ENCODE measurements at places on chromosomes 3 and 15. TPM values are rescaled to one million over a fixed set of nuclear protein-coding genes. Genes with fewer than 3 reads are reported as not detected.
A peak's percentile ranks its signal among the peaks of the same experiment; 100 is the strongest.

Gene GREM1
- polyA plus RNA-seq: 2.4 TPM

Gene GOLGA8S
- polyA plus RNA-seq: 0.01 TPM

Gene ATP13A4
- 0.24 TPM for polyA plus RNA-seq

Gene SMAD6
- 23.6 TPM for polyA plus RNA-seq

Gene AMIGO3
- 0.84 TPM for polyA plus RNA-seq

Gene ENTPD3
- polyA plus RNA-seq: 0.22 TPM

Gene ITGA11
- not detected for polyA plus RNA-seq

DNA sequence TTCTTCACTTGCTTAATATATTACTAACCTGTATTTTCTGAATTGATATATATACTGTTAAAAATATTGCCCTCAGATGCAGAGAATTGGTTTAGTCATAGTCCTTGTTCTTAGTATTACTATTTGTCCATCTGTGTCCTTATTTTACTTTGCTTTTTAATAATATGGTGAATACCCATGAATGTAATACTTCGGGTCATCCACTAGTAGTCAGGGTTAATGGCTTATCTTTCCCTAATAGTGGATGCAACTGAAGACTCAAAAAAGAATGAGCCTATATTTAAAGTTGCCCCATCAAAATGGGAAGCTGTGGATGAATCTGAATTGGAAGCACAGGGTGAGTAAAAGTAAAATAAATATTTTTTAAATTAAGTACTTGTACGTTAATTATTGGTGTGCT is 36.5 kb downstream of the U2SURP start:
- DNase-seq: no peak

- DNase-seq: no peak
Measured at GRCh38 chr15:53520996-53521395, 238.5 kb downstream of the WDR72 start.

DNA sequence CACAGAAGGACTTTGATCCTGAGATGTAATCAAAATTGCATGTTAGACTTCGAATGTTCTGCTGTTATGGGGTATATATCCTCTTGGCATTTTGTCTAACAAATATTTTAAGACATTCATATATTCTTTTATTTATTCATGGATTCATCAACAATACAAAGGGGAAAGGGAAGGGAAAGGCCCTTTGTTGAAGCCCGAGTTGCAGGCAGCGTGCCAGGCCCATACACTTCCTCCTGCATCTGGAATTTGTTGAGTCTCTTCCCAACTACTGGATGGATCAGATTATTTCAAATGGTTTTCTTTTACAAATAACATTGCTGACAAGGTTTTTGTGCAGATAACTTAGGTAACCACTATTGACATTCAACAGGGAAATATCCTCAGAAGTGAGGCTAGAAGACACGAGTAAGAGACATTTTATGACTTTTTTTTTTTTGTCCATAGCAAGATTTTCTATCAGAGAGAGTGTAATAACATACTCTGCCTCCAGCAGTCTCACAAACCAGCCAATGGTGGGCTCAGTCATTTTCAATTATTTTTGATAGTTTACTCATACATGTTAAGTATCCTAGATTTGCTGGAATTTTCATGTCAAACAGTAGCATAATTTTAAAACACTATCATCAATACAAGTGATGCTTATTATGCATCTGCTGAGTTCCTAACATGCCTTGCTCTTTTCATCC is 94.3 kb downstream of the RPL39L start:
- no peak for DNase-seq

DNA sequence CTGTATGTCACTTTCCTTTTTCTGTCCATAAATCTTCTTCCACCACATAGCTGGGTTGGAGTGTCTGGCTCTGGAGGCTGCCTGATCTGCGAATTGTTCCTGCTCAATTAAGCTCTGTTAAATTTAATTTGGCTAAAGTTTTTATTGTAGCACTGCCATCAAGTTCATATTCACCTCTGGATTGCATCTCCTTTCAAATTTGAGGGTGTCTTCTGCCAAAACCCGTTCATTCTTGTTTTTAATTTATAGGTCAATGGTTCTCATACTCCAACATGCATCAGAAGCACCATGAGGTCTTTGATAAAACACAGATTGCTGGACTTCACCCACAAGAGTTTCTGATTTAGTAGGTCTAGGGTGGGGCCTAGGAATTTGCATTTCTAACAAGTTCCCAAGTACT is 276.5 kb upstream of the NECTIN3 start:
- no peak for DNase-seq

DNA sequence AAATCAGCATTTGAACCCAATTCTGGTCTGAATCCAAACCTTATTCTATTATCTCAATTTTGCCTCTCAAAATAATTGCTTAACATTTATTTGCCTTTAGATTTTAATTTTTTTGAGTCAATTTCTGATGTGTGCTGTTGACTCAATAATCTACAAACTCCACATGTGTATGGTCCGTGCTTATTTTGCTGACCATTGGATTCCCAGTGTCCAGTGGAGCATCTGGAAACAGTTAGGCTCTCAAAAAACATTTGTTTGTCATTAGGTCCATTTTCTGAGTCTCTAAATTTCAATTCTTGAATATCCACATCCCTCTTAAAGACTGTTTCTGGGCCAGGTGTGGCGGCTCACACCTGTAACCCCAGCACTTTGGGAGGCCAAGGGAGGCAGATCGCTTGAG is 19.2 kb upstream of the MYZAP start:
- no peak for DNase-seq

DNA sequence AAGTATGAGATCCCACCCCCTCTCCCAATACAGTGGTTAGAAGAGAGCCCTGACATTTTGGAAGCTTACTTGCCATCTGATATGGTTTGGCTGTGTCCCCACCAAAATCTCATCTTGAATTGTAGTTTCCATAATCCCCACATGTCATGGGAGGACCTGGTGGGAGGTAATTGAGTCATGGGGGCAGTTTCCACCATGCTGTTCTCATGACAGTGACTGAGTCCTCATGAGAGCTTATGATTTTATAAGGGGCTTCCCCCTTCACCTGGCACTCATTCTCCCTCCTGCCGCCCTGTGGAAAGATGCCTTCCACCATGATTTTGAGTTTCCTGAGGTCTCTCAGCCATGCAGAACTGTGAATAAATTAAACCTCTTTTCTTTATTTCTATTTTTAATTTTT is 28.8 kb upstream of the HES1 start:
- DNase-seq: no peak

- no peak for DNase-seq
Measured at GRCh38 chr3:13332158-13332557, 88.0 kb downstream of the NUP210 start.

DNA sequence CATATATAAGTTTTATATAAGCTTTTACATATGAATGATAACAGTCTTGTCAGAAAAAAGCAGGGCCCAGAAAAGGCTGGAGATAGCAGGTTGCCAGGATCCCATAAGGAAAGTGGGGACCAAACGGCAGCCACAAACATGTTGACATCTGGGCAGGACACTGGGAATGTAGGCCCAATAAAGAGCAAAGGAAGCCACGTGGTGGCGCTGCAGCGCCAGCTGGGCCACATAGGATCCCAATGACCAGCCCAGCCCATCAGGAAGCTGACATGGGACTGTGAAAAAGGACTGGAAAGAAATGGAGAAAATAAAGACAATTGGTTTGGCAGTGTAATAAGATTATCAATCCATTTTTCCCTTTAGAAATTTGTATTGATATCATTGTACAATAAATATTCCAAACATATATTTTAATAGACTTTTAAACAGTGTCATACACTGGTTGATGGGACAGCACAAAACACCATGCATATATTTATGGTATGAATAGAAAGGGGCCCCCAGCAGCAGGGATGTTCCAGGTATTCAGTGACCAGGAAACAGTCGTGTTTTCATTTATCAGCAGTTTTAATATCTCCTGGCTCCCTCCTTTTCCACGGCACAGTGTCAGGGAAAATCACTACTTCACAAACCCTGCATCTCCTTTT is 89.0 kb upstream of the STRIT1 start:
- DNase-seq: peak; percentile 79

- DNase-seq: no peak
Measured at GRCh38 chr3:160953686-160954085, 151.5 kb downstream of the B3GALNT1 start.

DNA sequence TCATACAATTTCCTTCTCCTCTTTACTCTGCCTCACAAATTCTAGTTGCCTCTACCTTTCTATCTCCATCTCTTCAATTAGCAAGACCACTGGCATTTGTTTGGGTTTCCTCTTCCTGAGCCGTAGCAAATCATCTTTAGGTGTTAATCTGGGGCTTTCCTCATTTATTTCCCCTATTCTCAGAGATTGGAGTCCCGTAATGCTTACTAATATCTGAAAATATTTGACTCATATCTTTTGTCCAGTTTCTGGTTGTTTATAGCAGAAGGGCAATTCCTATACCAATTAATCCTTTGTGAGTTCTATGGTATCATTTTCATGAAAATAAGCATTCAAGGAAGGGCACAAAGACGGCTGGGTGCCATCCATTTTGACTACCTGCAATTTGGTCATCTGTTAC is 103.7 kb downstream of the NR2E3 start:
- DNase-seq: no peak

DNA sequence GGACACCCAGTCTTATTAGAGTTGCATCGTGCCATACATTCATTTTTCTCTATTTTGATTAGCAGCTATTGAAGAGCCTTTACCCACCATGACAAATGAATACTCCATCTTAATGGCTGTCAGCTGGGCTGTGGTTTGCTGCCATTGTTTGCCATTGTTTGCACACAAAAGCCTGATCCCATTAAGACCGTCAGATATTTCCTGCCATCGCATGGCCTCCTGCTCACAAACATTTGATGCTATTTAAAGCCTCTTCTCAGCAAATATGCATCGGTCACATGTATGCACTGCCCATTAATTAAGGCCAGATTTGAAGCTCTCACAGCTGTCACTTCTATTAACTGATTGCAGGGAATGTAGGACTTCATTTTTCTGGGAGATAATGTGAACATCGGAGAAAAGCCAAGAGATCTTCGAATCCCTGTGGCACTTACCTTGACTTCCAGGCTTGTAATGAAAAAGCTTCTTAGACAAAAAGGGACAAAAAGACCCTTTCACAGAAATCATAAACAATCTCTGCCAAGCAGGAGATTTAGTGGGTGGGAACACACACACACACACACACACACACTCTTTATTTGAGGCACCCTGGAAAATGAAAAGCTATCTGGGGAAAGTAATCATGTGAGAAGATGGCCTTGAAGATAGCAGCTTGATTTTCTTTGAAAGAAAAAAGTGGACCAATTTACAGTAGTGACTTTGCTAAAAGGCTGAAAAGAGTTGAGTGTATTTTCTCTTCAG is 175.4 kb upstream of the NR2E3 start:
- DNase-seq: no peak
